ENCODE measurements at places on chromosomes 13 and 19.

GRCh38 chr19:14404312-14404711 lies 14.8 kb downstream of the DDX39A start:
- no peak for DNase-seq

DNA sequence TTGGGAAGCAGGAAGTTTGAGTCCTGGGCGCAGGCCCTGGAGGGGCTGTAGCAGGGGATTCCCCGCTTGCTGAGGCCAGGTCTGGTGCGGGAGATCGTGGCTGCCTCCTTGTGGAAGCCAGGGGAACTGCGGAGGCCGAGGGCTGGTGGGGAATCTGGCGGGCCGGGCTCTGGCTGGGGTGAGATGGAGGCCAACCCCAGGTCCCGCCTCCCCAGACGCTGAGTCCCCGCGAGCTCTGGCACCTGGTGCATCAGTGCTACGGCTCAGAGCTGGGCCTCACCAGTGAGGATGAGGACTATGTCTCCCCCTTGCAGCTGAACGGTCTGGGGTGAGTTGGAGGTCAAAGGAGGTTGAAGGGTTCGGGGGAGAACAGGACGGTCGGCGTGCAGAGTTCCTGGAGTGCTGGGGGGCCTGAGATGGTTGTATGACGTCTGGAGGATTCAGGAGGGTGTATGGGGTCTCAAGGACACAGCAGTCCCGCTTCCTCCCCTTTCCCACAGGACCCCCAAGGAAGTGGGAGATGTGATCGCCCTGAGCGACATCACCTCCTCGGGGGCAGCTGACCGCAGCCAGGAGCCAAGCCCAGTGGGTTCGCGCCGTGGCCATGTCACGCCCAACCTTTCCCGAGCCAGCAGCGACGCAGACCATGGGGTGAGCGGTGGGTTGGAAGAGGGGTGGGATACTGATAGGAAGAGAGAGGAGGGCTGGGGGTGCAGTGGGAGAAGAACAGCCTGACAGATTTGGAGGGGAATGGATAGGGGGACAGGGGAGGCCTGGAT lies 13.1 kb downstream of the GRAMD1A start:
- DNase-seq: peak; percentile 82

- peak; percentile 87 for DNase-seq
These were observed 42.8 kb downstream of the GAS6 start for GRCh38 chr13:113820813-113821651.

DNA sequence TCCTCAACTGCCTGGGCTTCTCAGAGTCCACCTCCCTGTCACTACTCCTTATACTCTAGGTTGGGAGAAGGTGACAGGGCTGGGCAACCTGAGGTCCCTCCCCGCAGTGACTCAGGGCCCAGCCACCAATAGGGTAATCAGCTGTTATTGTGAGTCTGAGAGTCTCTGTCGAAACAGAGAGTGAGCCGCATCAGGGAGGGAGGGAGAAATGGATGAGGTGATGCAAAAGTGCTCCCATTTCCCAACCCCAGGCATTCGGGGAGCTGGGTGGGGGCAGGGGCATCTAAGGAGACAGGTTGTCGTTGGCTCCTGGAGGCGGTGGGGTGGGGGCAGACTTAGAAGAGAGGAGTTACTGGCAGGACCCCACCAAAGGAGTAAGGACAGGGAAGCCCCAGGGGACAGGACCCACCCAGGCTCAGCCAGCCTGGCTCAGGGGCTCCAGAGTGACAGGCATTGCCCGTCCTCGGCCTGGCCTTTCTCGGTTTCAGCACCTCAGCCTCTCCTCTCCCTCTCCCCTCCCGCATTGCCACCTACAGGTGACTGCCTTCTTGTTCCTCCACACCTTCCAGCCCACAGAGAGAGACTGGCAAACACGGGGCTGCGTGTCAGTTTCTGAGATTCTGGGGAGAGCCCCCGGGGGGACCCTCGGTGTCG lies at the start of gene DMKN:
DMKN (minus strand) TSS at position 22 of the 654 bp plus-strand sequence. CDS start 174 bp downstream, outside the sequence.
- DNase-seq: peak; percentile 56

GRCh38 chr13:40583738-40584137 lies 82.7 kb downstream of the FOXO1 start:
- no peak for DNase-seq

GRCh38 chr13:24502533-24503378 lies 9.8 kb downstream of the PARP4 start:
- peak; percentile 48 for DNase-seq

DNA sequence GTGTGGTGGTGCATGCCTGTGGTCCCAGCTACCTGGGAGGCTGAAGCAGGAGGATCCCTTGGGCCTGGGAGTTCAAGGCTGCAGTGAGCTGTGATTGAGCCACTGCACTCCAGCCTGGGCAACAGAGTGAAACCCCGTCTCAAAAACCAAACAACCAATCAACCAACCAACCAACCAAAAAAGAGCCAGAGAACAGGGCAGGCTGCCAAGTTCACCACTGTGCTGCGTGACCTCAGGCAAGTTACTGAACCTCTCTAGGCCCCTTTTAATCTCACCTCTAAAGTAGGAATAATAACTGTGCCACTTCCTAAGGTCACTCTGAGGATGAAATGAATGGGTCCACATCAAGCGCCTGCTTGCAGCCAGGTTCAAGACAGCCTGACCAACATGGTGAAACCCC lies 16.9 kb downstream of the TJP3 start:
- DNase-seq: no peak

DNA sequence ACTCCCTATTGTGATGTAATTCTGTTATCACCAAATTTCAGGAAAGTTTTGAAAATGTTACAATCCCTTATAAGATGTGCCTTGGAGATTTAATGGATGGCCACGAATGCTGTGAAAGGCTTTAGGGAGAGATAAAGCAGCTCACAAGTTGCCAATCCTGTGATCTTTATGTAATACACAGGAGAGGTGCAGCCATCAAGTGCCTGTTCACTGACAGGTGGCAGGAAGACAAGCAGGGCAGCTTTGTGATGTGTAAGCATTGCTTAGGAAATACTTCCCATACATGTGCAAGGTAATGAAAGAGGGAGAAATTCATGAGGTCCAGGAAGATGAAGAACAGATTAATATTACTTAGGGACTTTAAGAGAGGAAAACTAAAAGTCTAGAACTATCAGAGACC lies 628.8 kb downstream of the SLITRK6 start:
- no peak for DNase-seq

DNA sequence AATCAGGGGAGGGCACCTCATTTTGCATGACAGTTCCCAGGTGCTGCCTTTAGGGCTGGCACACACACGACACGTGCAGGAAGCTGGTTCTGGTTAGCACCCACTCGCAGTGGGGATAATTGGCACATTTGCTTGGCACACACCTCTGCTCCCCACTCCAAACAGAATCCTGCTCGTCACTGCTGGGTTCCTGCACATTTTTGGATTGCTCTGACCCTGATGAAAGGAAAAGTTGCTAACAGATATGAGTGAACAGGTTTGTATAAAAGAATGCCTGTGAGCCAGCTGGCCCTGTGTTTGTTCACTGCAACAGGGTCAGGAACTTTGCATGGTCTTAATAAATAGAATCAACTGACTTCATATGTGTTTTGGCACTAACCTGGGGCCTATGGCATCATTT lies 1500.4 kb downstream of the EFNB2 start:
- DNase-seq: no peak
